ENCODE measurements at places on chromosomes 2 and 18. TPM values are rescaled to one million over a fixed set of nuclear protein-coding genes. Genes with fewer than 3 reads are reported as not detected.

Gene DNER
- total RNA-seq, result 0.67 TPM

DNA sequence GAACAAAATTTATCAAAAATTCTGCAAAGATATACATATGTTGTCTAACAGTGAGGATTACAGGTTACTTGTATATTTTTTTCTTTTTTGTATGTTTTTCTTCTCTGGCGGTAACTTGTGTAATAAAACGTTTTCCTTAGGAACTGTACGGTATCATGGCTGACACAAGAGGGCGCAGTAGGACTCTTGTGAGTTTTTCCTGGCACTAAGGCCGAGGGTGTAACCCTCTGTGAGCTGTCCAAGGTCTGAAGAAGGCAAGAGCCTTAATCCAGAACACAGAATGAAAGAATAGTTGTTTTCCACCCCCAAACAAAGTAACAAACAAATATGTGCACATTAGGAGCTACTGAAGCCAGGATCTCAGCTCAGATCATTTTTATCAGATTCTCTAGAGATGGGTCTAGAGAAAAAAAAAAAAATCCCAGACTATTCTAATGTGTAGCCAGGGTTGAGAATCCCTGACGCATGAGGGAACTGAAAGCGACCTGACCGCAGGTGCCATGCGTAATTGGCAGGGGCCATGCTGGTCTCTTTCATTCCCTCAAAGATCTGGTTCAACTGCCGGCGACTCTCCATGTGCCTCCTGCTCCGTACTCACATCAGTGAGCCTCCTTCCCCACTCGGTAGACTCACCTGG is 27.0 kb downstream of the TMEM200C start:
- peak; percentile 82 for DNase-seq

GRCh38 chr18:11688972-11689668 is at the start of gene GNAL:
Gene GNAL, plus strand, starts transcription at chr18:11689264. Its CDS starts 300 bp downstream, at chr18:11689564.
- DNase-seq, result peak; percentile 95

DNA sequence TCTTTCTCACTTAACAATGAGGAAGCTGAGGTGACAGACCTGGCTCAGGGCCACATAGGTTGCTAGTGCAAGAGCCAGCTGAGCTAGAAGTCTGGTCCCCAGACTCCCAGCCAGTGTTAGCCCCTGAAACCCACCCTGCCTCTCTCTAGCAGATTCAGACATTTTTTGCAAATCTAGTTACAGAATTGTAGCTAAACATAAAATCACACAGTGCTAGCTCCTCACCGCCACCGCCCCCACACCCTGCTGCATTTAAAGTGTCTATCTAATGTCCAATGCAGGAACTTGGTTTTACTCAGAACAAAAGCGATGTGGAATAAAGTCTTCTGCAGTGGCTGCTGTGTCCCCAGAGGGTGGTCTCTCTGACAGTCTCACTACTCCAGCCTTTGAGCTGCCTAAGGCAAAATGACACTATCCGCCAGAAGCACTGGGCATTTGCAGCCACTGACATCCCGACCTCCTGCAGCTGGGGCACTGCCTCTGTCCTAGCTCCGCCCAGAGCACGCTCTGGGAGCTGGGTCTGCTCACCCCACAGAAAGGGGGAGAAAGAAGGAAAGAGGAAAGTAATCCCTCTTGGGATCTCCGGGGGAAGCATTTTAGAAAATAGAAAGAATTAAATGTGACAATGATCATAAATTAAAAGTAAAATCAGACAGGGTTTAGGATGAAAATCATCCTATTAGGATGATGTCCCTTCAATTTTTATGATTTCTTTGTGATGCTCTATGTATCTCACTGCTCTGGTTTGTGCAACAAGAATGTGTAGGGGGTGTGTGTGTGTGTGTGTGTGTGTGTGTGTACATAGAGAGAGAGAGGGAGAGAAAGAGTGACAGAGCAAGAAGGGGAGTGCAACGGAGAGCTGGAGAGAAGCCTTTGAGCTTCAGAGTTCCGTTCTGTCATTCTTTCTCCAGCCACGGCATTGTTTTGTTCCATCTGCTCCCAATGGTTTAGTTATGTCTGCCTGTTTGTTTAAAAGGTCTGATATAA is 50.5 kb upstream of the ST8SIA3 start:
- no peak for DNase-seq

GRCh38 chr2:168920504-168921157 is 19.5 kb downstream of the G6PC2 start:
- DNase-seq, result no peak

Gene TSPYL6
- not detected for total RNA-seq

Gene ITGAV
- total RNA-seq, result 118 TPM

Gene ACVR1C
- 0.19 TPM for total RNA-seq

- peak; percentile 8 for DNase-seq
Observed at GRCh38 chr2:128496700-128497099, 178.0 kb upstream of the HS6ST1 start.

Gene SAG
- not detected for total RNA-seq

Gene OSR1
- 78.3 TPM for total RNA-seq

- DNase-seq, result no peak
Observed at GRCh38 chr2:64548761-64549160, 24.6 kb downstream of the AFTPH start.

DNA sequence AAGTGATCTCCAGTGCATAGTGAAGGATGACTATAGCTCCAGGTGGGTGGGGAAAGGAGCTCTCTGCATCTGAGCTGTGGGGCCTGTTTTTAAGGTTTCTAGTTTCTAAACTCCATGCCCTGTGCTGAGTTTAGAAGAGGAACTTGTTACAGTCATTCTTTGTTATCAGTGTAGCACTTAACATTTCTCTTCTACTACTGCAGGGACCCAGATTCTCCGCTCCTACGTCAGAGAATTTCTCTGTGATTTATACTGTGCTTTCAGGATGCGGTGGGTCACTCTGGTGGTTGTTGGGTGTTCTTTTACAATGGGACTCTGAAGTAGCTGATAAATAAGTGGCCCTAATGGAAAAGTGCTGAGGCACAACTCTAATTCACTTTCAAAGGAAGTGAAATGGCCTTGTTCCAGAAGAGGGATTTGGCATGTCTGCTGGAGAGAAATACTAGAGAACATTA is 122.0 kb downstream of the WDSUB1 start:
- no peak for DNase-seq

DNA sequence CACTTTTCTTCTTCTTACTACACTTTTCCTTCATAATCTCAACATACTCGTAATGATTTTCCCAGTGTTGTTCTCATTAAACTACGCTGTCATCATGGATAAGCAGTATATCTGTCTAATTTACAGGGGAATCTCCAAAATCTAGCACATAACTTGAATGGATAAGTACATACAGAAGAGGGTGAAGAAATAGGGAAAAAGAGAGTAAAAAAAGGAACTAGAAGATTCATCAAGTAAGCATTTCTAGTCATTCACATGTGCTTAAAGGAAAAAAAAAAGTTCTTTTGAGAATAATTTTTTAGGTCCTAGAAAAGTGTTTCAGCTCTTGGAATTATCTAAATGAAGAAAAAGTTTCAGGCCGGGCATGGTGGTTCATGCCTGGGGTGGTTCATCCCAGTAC is 51.6 kb downstream of the SRBD1 start:
- no peak for DNase-seq
